ENCODE measurements at places on chromosomes 1 and 21. TPM values are rescaled to one million over a fixed set of nuclear protein-coding genes. Genes with fewer than 3 reads are reported as not detected.

- H3K27me3 ChIP-seq = no peaks in the 10 kb centered on the region
- H3K4me1 ChIP-seq = no peaks in the 10 kb centered on the region
- H3K27ac ChIP-seq = no peak overlapping the region
- no peak for DNase-seq
- H3K4me3 ChIP-seq = no peak overlapping the region
Observed at GRCh38 chr1:38889589-38889988, 8.2 kb upstream of the GJA9 start.

The HCN3 gene
- 11.7 TPM for polyA plus RNA-seq

- peaks cover 21% of the 10 kb centered on the region for H3K27me3 ChIP-seq
- H3K36me3 ChIP-seq = no peaks in the 10 kb centered on the region
- peaks cover 19% of the 10 kb centered on the region for H3K4me1 ChIP-seq
- DNase-seq = no peak
Observed at GRCh38 chr1:156708218-156708661, 2.9 kb upstream of the CRABP2 start.

DNA sequence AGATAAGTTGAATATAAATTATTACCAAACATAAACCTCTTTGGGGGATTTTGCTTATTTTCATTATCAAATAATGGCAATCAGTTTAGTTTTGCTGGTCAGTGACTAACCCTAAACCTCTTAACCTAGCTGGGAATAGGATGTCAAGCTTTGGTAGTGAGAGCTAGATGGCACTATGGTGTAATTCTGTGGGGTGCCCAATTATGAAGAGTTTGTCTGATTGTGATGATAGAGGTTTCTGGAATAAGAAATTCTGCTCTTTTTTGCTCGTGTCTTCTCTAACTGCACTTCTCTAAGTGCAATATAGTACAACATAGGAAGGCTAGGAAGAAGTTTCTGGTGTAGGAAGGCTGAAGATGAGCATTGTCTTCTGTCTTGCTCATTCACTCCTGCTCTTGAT is 59.8 kb downstream of the XCL1 start:
- peaks cover 5% of the 10 kb centered on the region for H3K4me1 ChIP-seq
- H3K36me3 ChIP-seq = no peaks in the 10 kb centered on the region
- no peak overlapping the region for H3K4me3 ChIP-seq
- no peak for DNase-seq

DNA sequence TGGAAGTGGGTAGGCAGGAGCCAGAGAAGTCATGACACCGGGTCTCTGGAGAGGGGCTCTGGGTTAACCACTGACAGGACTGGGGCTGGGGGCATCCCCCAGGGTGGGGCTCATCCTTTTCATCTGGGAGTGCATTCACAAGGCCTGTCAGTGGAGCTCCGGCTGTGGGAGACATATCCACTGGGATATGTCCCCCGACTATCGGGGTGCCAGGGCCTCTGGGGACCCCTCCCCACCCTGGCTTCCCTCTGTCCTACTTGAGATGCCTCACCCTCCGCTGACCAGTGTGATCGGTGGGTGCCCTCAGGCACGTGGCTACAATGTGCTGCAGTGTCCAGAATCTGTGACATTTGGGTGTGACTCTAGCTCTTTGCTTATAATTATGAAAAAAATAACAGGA is 92.3 kb upstream of the CD34 start:
- no peak overlapping the region for H3K4me3 ChIP-seq
- no peak for DNase-seq
- H3K4me1 ChIP-seq = no peaks in the 10 kb centered on the region
- H3K36me3 ChIP-seq = no peaks in the 10 kb centered on the region

DNA sequence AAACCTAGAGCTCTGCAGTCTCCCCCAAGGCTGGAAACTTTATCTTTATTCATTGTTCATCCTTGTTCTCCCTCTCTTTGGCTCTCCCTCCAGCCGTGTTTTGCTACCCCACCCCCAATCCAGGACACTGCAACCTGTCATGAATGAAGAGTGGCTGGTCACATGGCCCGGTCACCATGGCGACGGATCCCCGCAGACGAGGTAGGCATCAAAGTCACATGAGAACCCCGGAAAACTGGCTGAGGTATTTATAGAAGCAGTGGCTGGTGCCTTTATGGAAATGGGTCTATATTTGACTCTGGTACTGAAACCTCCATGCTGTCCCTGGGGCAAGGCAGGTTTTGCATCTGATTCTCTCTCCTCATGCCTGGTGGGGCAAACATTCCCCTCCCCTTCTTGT is 13.4 kb upstream of the SLC6A17 start:
- DNase-seq = no peak
- H3K27me3 ChIP-seq = peaks cover 82% of the 10 kb centered on the region
- H3K36me3 ChIP-seq = no peaks in the 10 kb centered on the region
- no peak overlapping the region for H3K27ac ChIP-seq
- no peak overlapping the region for H3K4me3 ChIP-seq
- H3K4me1 ChIP-seq = no peaks in the 10 kb centered on the region

GRCh38 chr1:203295796-203296195 is 9.5 kb upstream of the BTG2 start:
- no peak overlapping the region for H3K4me3 ChIP-seq
- H3K27ac ChIP-seq = no peak overlapping the region
- DNase-seq = no peak
- H3K4me1 ChIP-seq = no peaks in the 10 kb centered on the region
- peaks cover 3% of the 10 kb centered on the region for H3K27me3 ChIP-seq
- no peaks in the 10 kb centered on the region for H3K36me3 ChIP-seq

GRCh38 chr1:47469910-47470309 is 32.1 kb downstream of the FOXD2 start:
- H3K4me3 ChIP-seq = no peak overlapping the region
- no peaks in the 10 kb centered on the region for H3K4me1 ChIP-seq
- H3K27ac ChIP-seq = no peak overlapping the region

GRCh38 chr1:63775418-63776127 is 1.8 kb downstream of the ROR1 start:
- peak overlapping the region; percentile 66 for H3K27ac ChIP-seq
- H3K4me1 ChIP-seq = peaks cover 17% of the 10 kb centered on the region
- peak overlapping the region; percentile 46 for H3K4me3 ChIP-seq
- no peak for DNase-seq

- H3K36me3 ChIP-seq = no peaks in the 10 kb centered on the region
- no peaks in the 10 kb centered on the region for H3K27me3 ChIP-seq
- no peak overlapping the region for H3K27ac ChIP-seq
- no peak for DNase-seq
- H3K4me3 ChIP-seq = no peak overlapping the region
Observed at GRCh38 chr1:60759291-60759690, 323.1 kb upstream of the NFIA start.

The NTNG1 gene
- 24.2 TPM for polyA plus RNA-seq

DNA sequence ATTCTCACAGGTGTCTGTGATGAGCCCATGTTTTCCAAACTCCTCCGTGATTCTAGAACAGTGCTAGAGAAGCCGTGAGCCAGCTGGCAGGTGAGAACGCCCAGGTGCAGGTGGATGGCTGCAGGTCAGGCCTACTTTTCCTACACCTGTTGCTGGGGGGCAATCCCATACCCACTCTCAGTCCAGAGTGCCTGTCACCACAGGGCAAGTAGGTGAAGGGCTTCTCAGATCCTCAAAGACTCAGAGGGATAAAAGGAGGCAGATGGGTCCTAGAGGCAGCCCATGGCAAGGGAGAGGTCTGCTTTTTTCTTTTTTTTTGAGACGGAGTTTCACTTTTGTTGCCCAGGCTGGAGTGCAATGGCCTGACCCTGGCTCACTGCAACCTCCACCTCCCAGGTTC is 50.7 kb upstream of the H6PD start:
- no peak for DNase-seq
- H3K4me1 ChIP-seq = peaks cover 48% of the 10 kb centered on the region
- H3K27me3 ChIP-seq = peaks cover 30% of the 10 kb centered on the region
- H3K4me3 ChIP-seq = peak overlapping the region; percentile 70

DNA sequence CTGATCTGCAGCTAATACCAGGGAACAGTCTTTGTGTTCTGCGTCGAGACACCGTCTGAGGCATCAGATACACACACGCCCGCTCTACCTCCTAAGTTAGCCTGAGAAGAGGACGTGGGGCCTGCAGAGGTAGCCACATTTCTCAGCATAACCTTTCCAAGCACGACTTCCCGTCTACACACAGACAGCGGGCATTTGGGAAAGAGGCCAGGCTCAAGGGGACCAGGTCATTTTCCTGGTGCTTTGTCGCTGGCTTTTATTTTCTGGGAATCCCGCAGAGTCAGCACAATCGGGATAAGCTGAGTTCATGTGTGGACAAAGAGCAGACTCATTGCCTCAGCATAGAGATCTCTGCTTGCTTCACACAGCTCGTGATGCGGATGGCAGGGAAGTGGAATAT is 72.5 kb upstream of the SMYD2 start:
- no peaks in the 10 kb centered on the region for H3K4me1 ChIP-seq
- no peaks in the 10 kb centered on the region for H3K36me3 ChIP-seq
- no peak overlapping the region for H3K4me3 ChIP-seq
- no peaks in the 10 kb centered on the region for H3K27me3 ChIP-seq

DNA sequence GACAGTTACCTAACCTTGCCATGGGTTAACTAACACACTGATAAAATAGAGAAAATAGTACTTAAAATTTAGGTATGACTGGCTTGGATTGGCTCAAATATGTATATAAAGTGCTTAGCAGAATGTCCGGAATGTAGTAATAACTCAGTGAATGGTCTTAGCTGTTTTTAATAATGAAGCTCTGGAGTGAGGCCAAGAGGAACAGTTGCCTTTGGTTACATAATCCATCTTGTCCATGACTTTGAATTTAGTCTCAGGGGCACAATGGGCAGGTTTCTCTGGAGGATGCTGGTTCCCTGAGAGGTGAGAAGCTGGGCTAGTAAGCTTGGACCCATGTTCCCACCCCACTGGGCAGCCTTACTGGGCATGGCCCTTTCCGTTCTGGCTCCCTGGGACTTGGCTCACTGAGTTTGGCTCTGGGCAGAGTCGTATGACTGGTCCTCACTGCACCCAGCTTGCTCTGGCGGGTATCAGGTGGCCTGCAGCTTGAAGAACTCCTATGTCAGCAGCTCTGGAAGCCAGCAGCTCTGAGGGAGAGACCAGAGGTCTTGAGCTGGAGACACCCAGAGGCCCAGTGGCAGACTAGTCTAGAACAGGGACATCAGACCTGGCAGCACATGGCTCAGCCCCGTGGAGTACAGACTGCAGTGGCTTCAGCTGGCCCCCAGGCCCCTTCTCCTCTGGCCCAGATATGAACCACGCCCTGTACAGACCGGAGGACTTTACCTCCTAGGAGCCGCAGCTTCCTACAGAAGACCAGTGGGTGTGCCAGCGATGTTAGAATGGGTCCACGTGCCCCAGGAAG is 40.4 kb downstream of the TENT5C start:
- no peaks in the 10 kb centered on the region for H3K4me1 ChIP-seq
- no peak for DNase-seq

GRCh38 chr1:187715483-187715882 is 886.7 kb downstream of the PLA2G4A start:
- H3K27me3 ChIP-seq = no peaks in the 10 kb centered on the region
- no peaks in the 10 kb centered on the region for H3K36me3 ChIP-seq
- H3K27ac ChIP-seq = no peak overlapping the region
- H3K4me1 ChIP-seq = no peaks in the 10 kb centered on the region

DNA sequence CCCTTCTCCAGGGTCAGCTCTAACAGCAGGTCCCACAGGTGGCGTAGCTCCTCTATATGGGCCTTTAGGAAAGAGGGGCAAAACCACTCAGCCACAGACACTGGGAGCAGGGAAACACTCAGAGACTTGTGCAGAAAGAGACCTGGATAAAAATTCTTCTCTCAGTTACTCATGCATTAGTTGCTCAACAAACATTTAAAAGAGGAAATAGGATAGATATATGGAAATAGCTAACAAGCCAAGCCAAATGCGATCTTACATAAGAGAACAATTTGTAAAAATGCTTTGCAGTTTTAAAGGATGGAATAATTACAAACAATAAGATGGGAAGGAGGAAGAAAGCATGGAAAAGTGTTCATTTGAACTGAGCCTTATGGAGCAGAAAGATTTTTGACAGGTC is 4.9 kb downstream of the SPTA1 start:
- H3K36me3 ChIP-seq = no peaks in the 10 kb centered on the region
- no peak overlapping the region for H3K4me3 ChIP-seq
- H3K27ac ChIP-seq = no peak overlapping the region
- no peak for DNase-seq
- H3K27me3 ChIP-seq = no peaks in the 10 kb centered on the region

The IL20 gene
- polyA plus RNA-seq = not detected

The TRIM63 gene
- not detected for polyA plus RNA-seq

The ZSCAN20 gene
- 5.1 TPM for polyA plus RNA-seq

DNA sequence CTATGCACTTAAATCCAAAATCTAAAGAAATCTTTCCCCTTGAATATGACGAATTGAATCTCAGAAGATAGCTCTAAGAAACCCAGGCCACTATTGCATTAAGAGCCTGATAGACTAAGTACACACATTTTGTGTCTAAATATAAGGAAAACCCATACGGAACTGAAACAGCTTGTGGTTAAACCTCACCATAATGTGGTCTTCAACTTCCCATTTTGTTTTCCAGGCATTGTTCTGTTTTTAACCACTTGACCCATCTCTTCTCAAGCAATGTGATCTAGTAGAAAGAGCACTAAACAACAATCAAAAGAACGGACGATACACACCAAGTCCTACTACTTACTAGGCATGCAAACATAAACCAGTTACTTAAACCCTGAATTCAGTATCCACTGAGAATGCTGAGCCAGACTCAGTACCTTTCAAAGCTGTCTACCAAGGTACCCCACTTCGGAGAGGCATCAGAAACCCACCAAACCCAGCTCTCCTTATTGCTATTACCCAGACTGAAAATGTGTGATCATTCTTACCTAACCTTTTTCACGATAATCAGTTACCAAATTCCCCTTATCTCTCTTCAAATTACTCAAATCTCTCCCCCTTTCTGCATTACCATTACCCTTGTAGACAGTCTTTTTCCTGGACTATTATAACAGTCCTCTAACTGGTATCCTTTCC is 12.8 kb downstream of the OTUD7B start:
- no peak for DNase-seq
- peaks cover 41% of the 10 kb centered on the region for H3K4me1 ChIP-seq
- no peak overlapping the region for H3K27ac ChIP-seq
- H3K27me3 ChIP-seq = no peaks in the 10 kb centered on the region

DNA sequence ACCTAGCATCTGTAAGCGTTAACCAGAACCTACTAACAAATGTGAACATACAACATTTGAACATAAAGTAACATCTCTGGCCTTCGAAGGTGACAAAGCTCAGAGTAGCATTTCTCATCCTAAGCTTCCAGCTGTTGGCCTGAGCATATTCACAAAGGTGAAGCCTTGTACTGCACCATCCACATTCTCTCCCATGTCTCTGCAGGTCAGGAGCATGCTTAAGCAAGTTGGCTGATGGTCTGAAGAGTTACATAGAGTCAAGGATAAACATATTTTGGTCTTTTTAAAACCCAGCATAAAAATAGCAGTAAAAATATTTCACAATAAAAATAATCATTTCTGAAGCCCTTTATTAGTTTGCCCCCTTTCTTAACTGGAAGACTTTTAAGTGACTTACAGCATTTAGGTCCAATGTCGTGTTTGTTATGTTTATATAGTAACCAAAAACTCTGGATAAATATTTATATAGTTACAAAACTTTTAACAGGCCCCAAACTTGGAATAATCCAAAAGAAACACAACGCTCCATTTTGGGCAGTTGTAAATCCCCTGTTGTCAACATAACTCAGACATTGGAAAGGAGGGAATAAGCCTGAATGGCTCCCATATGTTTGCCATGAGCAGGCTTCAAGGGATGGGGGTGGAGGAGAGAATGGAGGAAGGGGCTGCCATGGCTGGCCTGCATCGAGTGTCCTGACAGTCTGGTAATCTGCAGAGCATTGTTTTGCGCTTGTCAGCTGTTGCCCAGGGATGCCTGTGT is 42.8 kb upstream of the ENAH start:
- no peaks in the 10 kb centered on the region for H3K36me3 ChIP-seq
- H3K4me3 ChIP-seq = no peak overlapping the region
- no peaks in the 10 kb centered on the region for H3K27me3 ChIP-seq
- DNase-seq = peak; percentile 82
- peaks cover 22% of the 10 kb centered on the region for H3K4me1 ChIP-seq
- H3K27ac ChIP-seq = no peak overlapping the region

Measured in left lung (tissue), 14 donors.